Left hindlimb (tissue), 1 donor: ENCODE measurements at places on chromosomes 11 and 22.

GRCh38 chr11:122778148-122778547 is 60.2 kb upstream of the CRTAM start:
- no peak for DNase-seq

GRCh38 chr11:87465716-87466115 is 428.0 kb downstream of the TMEM135 start:
- DNase-seq: no peak

GRCh38 chr11:73160005-73160760 is 18.1 kb upstream of the FCHSD2 start:
- DNase-seq: no peak

DNA sequence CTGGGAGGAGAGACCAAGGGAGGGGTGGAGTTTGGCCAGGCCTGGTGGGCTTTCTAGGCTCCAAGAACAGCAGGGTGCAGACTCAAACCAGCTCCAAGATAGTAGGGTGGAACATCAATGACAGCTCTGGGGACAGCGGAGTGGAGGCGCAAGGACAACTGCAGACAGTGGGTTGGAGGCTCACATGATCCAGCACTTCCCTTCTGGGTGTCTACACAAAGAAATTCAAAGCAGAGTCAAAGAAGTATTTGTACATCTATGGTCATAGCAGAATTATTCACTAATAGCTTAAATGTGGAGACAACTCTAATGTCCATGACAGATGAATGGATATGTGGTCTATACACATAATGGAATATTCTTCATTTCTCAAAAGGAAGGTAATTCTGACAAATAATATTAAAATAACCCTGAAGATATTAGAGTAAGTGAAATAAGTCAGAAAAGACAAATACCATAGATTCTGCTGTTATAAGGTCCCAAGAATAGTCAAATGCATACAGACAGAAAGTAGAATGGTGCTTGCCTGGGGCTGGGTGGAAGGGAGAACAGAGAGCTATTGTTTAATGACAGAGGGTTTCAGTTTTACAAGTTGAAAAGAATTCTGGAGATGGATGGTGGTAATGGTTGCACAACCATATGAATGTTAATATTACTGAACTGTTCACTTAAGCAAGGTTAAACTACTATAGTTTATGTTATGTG is 5.5 kb upstream of the GAB4 start:
- DNase-seq: no peak

- DNase-seq: no peak
Observed at GRCh38 chr11:77421041-77421723, 52.7 kb downstream of the PAK1 start.

DNA sequence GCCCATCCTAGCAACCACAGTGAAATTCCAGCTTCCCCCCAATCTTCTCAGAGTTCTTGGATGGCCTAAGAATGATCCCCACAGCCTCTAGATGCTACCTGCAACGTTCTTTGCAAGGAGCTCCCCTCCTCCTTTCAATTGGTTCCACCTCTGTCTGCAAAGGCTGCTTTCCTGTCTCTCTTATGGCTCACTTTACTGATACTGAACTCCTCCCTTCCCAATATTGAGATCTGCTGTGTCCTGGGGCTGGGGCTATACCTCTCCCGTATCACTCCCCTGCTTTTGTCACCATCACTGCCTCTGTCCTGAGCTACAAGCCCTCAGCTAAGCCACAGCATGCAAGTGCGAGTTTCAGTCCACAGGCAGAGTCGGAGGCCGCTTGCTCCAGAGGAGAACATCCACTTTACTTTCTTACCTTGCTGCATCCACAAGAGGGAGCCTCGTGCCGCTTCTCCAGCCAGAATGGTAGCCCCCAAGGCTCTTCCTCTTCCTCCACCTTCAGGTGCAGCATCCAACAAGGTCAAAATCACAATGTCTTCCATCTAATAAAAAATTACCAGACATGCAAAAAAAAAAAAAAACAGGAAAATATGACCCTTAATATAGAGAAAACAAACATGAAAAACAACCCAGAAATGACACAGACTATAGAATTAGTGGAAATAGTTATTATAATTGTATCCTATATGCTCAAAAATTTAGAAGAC is 48.6 kb upstream of the TMEM45B start:
- no peak for DNase-seq
